ENCODE measurements at places on chromosomes 2 and 18. TPM values are rescaled to one million over a fixed set of nuclear protein-coding genes. Genes with fewer than 3 reads are reported as not detected.

The MAP3K19 gene
- not detected for total RNA-seq

The HRH4 gene
- not detected for total RNA-seq

The PELI1 gene
- total RNA-seq = 30.2 TPM

The GCG gene
- total RNA-seq = not detected

The NAT8 gene
- total RNA-seq = not detected

The AGAP1 gene
- total RNA-seq = 43.8 TPM

The ITGA4 gene
- total RNA-seq = 5.7 TPM

The NFU1 gene
- 41.3 TPM for total RNA-seq

The AKAIN1 gene
- total RNA-seq = not detected

The ZNF514 gene
- 19.0 TPM for total RNA-seq

The RAD51AP2 gene
- total RNA-seq = not detected

The ERBB4 gene
- 2.5 TPM for total RNA-seq

The METAP1D gene
- 8.5 TPM for total RNA-seq

The BAZ2B gene
- 82.9 TPM for total RNA-seq

The EML4 gene
- 41.1 TPM for total RNA-seq

- no peak for DNase-seq
Measured at GRCh38 chr2:1940679-1941078, 196.4 kb upstream of the PXDN start.

DNA sequence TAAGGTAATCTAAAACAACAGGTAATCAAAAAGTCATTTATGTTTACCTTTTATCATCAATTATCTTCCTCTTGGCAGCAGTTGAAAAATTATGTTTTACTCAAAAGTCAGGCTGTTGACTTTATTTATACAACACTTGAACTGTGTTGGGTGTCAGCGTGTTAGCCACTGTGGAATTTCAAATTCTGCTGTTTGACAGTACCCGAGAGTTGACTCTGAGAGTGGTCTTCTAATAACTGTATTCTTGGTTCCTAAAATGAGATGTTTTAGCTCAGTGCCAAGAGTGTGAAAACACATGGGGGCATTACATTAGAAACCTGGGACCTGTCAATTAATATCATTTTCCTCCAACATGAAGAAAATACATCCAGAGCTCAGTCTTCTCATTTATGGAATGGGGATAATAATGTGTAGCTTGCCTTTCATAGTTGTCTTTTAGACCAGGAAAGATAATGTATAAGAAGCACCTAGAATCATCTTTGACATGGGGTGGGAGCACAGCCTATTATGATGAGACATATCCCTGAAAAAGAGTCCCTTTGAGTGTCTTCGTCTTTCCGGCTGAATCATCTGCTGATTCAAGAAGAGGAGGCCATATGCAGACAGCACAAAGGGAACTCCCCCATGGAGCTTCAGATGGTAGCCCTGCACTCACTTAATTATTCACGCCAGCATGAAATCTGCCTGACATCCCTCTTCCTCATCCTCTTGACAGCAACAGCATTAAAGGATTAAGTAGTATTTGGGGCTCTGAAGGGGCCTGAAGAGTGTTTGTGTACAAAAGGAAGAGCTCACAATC is 89.1 kb downstream of the AFF3 start:
- no peak for DNase-seq

DNA sequence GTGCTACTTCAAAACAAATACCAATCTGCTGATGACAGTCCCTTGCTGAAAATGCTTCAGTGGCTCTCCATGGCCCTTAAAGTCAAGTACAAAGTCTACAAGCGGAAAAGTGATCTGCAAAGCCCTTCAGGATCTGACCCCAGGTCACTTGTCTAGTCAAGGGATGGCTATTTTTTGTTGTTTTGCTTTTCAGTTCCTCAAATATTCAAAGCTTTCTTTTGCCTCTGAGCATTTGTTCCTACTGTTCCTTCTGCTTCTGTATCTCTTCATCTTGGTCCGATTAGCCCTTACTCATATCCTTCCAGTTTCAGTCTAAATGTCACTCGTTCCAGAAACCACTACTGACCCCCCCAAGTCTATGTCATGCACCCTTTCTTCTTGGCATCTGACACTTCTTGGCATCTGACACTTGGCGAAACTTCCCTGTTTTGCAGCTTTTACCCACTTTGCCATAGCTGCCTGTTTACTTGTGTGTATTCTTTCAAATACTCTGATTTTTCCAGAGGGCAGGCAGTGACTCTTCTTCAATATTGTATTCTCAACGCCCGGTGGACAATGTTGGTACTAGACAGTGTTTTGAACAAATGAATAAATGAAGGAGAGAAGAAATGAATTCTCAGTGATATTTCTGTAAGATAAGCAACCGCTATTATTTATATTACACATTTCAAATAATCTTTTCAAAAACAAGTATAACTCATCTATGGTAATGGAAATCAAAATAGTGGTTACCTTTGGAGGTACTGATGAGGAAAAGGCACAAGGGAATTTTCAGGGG is 175.9 kb upstream of the FN1 start:
- DNase-seq = no peak

DNA sequence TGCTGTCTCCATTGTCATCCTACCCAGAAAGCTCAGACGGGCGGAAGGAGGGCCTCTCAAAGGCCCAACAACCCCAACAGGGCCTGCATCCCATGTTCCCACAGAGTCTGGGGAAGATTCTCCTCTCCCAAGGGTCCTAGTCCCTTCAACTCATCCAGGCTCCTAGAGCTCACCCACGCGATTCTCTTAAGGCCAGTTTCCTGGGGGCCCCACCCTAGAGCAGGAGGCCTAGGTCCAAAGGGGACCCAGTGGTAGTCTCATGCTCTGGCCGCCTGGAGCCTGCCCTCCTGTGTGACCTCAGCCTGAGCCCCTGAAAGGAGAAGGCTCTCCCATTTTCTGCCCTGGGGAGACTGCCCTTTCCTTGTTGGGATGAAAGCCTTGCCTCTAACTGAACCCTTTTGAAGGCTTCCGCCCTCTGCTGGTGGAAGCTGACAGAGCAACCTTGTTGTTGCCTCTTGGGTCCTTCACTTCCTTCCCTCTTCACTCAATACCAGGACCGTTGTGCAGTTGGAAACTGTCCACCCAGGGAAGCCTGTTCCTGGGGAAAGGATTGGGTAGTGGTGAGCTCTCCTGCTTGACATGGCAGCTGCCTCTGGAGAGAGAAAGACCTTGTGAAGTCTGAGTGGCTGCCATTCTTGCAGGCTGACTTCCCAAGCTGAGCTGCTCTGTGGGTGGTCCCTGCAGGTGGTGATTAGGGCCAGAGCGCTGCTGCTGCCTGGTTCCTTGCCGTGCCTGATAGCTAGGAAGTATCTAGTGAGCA is 86.0 kb upstream of the ALPP start:
- no peak for DNase-seq

GRCh38 chr2:23127465-23127864 is 257.5 kb upstream of the KLHL29 start:
- DNase-seq = no peak

DNA sequence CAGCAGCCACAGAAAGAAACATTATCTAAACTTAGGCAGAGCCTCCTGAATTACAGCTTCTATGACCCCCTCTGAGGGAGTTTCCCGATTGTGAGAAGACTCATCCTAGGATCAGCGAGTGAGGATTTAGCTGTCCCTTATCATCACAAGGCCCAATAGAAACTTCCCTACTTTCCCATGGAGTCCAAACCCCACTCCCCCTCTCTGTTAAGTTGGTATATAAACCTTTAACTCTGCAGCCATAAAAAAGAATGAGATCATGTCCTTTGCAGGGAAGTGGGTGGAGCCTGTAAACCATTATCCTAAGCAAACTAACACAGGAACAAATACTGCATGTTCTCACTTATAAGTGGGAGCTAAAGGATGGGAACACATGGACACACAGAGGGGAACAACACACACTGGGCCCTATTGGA is 78.8 kb downstream of the MYL12B start:
- DNase-seq = no peak

GRCh38 chr2:101610750-101611315 is 86.7 kb upstream of the MAP4K4 start:
- peak; percentile 10 for DNase-seq

GRCh38 chr18:13443552-13443951 is 225.0 kb downstream of the LDLRAD4 start:
- DNase-seq = no peak

DNA sequence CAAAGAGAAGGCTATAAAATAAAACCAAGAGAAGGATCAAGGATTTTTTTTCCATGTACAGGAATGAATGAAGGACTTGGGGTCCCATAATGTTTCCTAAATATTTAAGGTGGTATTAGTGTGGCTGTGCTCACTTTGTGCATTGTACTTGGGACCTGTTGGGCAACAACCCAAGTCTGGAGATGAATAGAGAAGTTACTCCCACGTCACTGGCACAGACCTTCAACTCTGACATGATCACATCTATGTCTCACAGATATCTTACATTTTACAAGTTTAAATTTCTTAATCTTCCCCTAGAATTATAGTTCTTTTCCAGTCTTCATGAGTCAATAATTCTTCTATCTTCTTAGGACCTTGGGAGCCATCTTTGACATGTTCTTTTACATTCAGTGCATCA is 133.4 kb downstream of the PLCL1 start:
- no peak for DNase-seq

DNA sequence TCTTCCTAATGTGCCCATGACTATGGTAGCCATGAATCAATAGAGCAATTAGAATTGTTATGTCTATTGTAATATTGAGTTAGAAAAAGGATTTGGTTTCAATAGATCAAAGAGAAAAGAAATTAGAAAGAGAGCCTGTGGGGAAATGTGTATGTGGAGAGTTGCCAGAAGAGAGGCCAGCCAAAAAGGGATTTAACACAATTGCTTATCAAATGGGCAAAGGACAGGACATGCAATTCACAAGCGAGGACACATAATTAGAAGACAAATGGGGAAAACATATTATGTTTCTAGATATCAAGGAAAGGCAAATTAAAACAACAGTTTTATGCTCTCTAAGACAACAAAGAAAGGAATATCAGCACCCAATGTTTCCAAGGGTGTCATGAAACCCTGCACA is 403.2 kb upstream of the KLHL29 start:
- no peak for DNase-seq

DNA sequence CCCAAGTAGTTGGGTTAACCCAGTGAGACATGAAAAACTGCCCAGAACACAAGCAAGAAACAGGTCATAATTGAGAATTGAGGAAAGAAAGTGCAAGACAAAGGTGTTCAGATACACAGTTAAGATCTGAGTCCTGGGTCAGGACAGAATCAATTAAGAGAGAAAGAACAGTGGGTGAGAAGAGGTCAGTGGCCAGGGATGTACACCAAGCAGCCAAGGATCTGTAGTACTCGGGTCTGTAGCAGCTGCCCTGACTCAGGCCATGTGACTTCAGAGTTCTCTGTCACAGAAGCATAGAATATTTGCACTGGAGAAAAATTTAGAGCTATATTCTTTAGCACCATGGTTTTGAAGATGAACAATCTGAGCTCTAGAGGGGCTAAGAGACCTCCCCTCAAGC is 141.6 kb downstream of the SLC8A1 start:
- DNase-seq = no peak

DNA sequence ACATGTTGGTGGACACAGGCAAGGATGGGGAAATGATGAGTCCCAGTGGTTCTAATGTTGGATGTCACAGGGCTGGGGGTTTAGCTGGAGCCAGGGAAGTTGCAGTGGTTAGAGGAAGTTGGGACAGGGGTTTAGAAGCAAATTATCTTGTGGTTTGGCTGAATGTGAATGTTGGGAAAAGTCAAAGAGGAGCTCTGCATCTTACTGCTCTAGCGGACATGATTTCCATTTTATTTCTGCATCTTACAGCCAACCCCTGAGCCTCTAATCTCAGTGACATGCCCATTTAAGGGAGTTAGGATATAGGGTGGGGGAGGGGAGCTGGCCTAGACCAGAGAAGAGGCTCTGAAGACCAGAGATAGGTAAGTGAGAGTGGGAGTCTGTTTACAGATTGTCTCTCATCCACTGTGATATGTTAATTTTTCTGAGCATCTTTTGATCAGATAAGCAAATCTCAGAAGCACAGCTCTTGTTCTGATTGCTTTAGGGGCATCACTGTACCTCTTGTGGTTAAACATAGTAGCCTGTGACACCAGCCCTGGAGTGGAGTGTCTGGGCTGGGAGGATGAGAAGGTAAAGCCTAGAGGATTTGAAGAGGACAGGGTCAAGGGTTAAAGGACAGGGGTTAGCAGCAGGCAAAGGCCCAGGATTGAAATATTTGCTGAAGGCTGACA is 43.6 kb downstream of the SETBP1 start:
- no peak for DNase-seq

- no peak for DNase-seq
Measured at GRCh38 chr2:233461481-233461891, 105.1 kb downstream of the USP40 start.

- no peak for DNase-seq
Measured at GRCh38 chr2:205836477-205837221, 154.3 kb downstream of the NRP2 start.

- DNase-seq = no peak
Measured at GRCh38 chr2:109247812-109248211, 118.8 kb downstream of the SH3RF3 start.

- DNase-seq = no peak
Measured at GRCh38 chr18:77557046-77557587, 307.5 kb downstream of the GALR1 start.

DNA sequence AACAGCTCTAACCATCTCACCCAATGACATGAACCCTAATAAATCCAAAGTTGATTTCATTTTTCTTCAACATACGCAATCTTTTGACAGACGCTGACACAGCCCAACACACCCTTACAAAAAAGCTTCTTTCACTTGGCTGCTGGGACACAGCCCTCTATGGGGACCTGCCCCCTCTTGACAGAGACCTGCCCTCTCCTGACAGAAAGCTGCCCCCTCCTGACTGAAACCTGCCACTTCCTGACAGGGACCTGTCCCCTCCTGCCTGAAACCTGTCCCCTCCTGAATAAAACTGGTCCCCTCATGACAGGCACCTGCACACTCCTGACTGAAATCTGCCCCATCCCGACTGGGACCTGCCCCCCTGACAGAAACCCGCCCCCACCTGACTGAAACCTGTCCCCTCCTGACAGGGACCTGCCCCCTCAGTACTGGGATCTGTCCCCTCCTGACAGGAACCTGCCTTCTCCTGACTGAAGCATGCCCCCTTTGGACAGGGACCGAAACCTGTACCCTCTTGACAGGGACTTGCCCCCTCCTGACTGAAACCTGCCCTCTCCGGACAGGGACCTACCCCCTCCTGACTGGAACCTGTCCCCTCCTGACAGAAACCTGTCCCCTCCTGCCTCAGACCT is 87.9 kb downstream of the PXDN start:
- peak; percentile 67 for DNase-seq

GRCh38 chr18:7608781-7609201 is 41.7 kb downstream of the PTPRM start:
- DNase-seq = no peak
